Hindlimb muscle (tissue), 1 donor: ENCODE measurements at places on chromosomes 5 and 9.

DNA sequence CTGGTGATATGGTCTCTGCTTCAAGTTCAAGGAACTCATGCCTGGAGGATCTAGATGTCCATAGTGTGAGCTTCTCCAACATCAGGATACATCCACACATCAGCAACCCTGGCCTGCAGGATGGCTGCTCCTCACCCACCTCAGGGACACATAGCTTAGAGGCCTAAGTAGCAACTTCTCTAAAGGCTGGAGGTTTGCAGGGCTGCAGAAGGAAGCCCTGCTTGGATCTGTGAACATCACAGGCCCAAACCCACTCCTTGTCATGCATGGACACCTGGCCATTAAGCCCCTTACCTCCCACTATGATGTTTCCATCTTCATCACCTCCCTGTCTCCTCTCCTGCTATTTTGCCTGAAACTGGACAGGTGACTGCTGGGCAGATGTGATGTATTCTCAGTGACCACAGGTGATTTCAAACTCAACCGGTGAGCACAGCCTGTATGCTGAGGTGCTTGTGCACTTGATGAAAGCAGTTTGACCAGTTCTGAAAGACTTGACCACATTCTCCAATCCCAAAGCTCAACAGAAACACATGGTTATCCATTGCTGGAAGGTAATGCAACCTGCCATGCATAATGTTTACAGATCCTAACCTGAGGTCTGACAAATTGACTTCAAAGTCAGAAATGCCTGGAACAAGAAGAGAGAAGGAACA, 205.2 kb downstream of the FSTL4 start:
- DNase-seq, result no peak

- no peak for DNase-seq
Observed at GRCh38 chr5:73897893-73898292, 271.9 kb downstream of the ARHGEF28 start.

DNA sequence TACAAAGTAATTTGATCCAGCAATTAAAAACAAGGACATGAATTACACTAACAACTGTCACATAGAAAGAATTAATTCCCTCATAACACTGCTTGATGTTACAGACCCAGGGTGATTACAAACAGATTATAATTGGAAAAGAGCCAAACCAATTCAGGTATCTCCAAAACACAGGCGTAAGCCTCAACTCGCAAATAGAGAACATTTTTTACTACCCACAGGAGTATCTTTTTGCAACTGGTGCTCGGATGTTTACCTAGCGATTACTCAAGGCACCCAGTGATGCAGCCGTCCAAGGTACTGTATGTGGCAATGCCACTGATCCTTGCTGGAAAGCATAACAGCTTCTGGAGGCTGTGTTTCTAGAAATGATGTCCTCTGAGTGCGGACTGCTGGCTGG, 386.1 kb upstream of the KIF2A start:
- DNase-seq, result no peak

DNA sequence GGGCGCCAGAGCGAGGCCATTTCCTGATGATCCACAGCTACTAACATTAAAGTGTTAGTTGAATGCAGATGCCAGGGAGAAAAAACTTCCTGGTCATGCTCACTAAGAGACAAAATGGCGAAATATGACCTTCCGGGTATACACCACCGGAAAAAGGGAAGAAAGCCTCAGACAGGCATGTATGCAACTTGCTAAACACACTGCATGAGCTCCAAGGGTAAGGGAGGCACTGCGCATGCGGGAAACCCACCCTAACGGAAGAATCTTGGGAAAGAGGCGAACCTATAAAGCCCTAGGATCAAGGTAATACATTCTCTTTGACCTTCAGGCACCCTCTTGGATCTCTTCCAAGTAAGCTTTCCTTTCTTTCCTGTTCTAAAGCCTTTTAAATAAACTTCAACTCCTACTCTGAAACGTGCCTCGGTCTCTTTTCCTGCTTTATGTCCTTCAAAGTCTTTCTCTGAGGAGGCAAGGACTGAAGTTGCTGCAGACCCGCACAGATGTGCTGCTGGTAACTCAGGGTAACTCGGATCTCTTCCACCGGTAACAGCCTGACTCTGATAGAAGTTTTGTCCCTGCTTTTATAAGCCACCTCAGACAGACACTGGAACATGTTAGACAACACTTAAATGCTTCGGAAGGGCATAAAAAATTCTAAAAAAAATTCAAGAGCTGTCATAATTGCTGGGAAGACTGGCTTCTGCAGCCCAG, 64.9 kb downstream of the DTWD2 start:
- no peak for DNase-seq

- no peak for DNase-seq
Observed at GRCh38 chr9:133730994-133731715, 7.0 kb downstream of the SARDH start.

GRCh38 chr9:75112789-75113188, 24.5 kb downstream of the OSTF1 start:
- no peak for DNase-seq

GRCh38 chr9:125993466-125993865, 246.3 kb downstream of the PBX3 start:
- no peak for DNase-seq

GRCh38 chr5:145237843-145238242, 597.3 kb downstream of the PRELID2 start:
- DNase-seq, result no peak

- DNase-seq, result no peak
Observed at GRCh38 chr9:98009437-98009836, 26.3 kb downstream of the ANP32B start.

- DNase-seq, result no peak
Observed at GRCh38 chr5:150189728-150190502, at the start of gene SLC6A7. Gene SLC6A7 (plus strand): TSS chr5:150190062. CDS start chr5:150190328, 266 bp downstream.

DNA sequence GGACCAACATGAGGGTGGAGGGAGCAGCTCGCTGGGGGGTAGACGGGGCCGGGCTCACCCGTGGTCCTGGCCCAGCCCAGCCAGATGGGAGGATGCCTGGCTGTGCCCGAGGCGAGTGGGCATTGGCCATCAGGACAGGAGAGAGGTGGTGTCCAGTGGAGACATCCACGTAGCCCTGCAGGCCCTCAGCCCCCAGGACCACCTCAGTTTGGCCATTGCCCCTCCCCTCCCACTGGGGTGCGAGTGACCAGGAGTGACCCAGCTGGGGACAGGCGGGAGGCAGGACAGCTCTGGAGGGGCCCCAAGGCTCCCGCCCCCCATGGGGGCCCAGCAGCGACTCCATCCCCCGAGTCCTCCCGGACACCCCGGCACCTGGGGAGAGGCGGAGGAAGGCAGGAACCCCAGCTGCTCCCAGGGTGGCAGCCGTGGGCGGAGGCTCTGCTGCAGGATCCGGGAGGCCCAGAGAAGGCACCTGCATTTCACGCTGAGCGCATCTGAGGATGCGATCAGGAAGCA, 8.3 kb downstream of the NOXA1 start:
- DNase-seq, result no peak

- DNase-seq, result no peak
Observed at GRCh38 chr9:32877639-32878217, 94.4 kb downstream of the TMEM215 start.

GRCh38 chr9:114641967-114642366, 15.6 kb downstream of the TEX53 start:
- no peak for DNase-seq

DNA sequence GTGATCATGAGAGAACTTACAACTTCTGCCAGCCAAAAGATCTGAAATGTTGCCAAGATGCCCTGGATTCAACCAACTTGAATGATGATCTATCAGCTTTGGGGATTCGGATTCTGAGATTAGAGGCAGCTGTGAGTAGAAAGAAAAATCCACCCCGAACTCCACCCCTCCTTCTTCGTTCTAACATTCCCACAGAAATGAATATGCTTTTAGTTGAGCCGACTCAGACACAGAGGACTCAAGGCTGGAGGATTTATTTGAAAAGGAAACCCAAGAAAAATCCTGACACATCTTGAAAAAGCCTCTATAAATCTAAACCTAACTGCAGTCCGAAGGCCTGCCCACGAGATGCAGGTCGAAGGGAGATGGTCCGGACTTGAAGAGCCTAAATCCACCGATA, 275.0 kb downstream of the GAS1 start:
- DNase-seq, result no peak

GRCh38 chr5:172766287-172767108, 4.5 kb downstream of the DUSP1 start:
- DNase-seq, result peak; percentile 77

GRCh38 chr5:150561571-150562275, 53.8 kb downstream of the NDST1 start:
- DNase-seq, result no peak

GRCh38 chr9:37787059-37787458, 2.2 kb upstream of the EXOSC3 start:
- DNase-seq, result no peak

GRCh38 chr5:59893429-59894227, at the start of gene PDE4D:
Gene PDE4D (minus strand): TSS chr5:59893726.
- DNase-seq, result peak; percentile 67

GRCh38 chr5:152736906-152737305, 331.8 kb upstream of the NMUR2 start:
- DNase-seq, result no peak

DNA sequence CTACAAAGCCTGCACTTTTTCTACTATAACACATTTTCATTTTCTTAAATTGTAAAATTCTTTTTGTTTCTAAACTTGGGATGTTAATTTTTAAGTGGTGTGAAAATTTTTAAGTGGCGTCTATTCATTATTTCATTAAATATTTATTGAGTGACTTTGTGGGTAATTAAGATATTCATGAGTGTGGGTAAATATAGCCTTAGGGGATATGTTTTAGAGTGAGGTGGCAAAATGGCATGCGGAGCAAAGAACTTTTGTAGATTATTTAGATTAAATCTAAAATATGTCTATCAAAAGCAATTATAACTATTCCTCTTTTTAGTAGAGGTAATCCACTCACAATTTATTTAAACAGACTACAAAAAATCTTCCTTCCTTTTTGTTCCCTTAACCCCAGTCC, 188.4 kb downstream of the PCSK1 start:
- DNase-seq, result no peak

GRCh38 chr5:132540764-132541163, 2.6 kb downstream of the IL5 start:
- no peak for DNase-seq

- DNase-seq, result no peak
Observed at GRCh38 chr9:93183663-93184431, at the start of gene WNK2. Gene WNK2 (plus strand): TSS chr9:93184139. CDS start chr9:93184930, 791 bp downstream.

DNA sequence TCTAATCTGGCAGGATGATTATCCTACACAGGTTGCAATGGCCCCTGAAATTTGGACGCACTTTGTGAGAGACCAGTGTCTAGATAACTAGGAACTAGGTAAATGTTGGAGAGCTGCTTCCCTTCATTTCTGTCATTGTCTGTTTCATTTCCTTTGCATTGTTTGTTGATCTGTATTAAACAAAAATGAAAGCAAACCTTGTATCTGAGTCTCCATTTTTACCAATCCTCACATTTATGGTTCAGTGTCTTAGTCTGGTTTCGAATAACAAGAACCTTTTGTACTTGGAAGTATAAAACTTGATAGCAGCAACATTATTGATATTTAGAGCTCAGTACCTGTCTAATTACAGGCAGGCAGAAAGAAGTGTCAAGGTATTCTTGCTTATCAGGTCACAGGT, 105.5 kb downstream of the MRPS30 start:
- DNase-seq, result no peak

DNA sequence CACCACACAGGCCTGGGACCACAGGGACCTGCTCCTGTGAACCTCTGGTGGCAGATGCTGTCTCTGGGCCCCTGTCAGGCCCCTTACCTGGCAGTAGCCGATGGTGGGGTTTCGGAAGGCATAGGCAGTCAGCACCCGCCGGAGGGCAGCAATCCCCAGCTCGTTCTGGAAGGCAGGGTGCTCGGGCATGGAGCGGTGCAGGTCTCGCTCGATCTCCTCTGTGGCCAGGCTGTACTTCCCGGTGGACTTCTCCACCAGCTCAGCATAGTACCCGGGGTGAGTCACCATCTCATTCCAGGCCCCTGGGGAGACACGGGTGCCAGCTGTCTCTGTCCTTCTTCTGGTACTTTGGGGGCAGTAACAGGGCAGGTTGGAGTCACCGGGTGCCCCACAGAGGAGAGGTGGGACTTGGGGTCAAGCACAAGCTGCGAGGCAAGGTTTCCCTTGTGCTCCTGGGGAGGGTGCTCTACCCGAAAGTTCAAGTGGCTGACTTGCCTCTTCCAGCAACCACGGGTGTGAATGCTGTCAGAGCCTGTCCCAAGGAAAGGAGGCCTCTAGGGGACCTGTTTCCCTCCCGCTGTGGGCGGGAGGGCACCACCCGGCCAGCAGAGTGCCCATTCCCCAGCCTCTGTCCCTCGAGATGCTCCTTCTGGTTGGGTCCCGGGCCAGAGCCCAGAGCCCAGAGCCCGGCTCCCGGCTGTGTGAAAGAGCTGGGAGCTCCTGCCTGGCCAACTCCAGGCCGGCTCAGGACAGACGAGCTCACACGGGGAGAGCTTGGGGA, 19.8 kb upstream of the MRNIP start:
- DNase-seq, result no peak

DNA sequence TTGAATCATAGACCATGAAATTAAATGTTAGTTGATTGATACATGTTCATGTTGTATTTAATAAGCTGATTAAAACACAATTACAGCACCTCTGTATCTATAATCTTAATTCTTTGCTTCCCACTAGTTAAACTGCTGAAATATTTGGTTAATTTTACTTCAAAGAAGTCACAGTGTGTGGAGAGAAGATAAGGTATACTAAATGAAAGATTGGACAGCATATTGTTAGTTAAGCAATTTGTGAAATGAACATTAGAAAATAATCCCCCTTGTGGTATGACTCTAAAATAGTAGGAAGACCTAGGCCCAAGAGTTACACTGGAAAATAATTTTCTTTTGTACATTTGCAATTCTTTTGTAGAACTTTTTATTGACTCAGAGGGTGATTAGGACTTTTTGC, 30.3 kb downstream of the MAN2A1 start:
- DNase-seq, result no peak

GRCh38 chr9:69168709-69169217, 5.3 kb upstream of the TJP2 start:
- DNase-seq, result no peak

DNA sequence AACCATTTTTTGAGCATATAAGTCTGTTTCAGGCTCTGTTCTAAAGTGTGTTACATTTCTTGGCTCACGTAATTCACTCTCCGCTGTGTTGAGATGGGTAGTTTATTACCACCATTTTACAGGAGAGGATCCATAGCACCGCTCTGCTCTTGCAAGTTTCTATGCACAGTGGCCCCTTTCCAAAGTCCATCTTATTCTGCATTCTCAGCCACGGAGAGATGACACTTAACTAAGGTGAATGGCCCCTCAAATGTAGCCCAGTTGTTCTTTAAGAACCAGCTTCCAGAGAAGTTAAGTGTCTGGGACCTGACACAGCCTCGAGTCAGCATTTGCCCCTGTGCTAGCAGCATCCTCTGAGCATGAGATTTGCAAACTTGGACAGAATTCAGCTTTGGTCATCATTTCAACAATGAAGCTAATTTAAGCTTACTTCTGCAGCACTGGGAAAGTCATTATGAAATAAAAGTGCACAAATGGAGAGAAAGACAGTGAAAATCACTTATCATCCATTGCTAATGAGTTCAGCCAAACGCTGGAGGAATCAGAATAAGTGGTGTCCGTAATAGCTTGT, 61.9 kb downstream of the FAM78A start:
- no peak for DNase-seq

GRCh38 chr5:151547364-151547763, 43.8 kb downstream of the FAT2 start:
- DNase-seq, result no peak
